Right kidney (tissue), 9 donors: ENCODE measurements at places on chromosomes 16 and 17.

GRCh38 chr16:2520784-2521531 lies 787 bp downstream of the AMDHD2 start:
- peak; percentile 23 for DNase-seq

DNA sequence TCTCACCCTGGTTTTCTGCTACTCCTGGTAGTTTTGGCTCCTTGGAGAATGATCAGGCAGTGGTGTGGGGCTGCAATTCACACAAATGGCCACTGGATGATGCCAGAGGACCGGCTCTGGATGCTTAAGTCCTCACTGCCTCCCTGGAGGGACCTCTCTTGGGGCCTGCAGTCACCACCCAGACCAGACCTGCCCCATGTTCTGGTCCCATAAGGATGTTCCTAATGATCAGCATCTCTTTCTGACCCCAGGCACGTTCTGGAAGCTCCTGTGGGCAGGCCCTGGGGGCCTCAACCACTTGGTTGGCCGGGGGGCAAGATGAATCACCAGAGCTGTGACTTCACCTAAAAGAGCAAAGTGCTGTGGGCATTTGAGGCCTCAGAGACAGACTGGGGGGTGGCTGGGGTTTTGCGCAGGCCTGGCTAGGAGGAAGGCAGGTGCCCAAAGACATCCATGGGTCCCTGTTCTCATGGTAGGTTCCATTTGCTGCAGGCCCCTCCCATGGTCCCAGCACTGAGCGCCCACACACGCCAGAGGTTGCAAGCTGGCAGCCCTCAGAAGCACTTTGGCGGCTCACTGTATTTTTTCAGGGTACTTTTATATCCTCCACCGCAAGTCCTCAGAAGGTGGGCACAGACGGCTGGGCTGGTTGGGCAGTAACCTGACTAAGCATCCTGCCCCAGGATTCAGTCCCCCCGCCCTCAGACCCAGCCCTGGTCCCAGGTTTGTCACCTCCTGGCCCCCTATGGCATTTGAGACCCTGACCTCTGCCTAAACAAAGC lies 53.2 kb downstream of the NT5M start:
- peak; percentile 61 for DNase-seq

- DNase-seq, result no peak
Observed at GRCh38 chr16:66474750-66475199, 47.7 kb downstream of the BEAN1 start.

GRCh38 chr17:27586203-27586721 lies 44.7 kb upstream of the LGALS9 start:
- DNase-seq, result no peak

DNA sequence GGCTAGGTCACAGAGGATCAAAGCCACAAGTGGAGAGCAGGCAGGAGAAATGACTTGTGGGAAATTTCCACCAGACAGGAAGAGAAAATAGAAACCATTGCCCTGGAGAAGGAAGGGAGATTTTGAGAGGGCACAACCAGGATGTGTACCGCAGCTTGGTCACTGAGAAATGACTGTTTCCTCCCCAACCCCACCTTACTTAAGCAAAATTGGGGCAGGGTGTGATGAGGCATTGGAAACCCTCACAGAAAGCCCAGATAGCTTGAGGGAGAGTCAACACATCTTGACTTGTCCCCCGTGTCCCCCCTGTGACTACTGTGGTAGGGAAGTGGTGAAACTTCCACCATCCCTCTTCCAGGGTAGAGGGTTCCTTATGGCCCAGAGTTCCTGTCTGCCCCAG lies 113.5 kb upstream of the FAM20A start:
- no peak for DNase-seq

DNA sequence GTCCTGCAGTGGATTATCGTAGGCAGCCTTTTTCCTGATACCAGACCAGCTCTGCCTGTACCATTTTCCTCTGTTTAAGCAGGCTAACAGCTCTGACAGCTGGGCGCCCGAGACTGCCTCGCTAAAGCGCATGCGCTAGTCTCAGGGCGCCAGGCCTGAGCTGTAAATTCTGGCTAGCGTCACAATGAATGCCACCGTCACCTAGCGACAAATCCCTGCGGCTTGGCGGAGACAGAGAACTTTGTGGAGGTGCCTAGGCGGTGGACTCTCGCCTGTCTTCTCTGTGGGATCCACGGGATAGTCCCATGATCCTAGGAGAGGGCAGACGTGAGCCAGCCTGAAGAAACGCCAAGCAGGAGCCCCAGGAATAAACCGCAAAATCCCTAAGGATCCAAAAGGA lies 573.9 kb downstream of the KCNJ18 start:
- DNase-seq, result no peak

DNA sequence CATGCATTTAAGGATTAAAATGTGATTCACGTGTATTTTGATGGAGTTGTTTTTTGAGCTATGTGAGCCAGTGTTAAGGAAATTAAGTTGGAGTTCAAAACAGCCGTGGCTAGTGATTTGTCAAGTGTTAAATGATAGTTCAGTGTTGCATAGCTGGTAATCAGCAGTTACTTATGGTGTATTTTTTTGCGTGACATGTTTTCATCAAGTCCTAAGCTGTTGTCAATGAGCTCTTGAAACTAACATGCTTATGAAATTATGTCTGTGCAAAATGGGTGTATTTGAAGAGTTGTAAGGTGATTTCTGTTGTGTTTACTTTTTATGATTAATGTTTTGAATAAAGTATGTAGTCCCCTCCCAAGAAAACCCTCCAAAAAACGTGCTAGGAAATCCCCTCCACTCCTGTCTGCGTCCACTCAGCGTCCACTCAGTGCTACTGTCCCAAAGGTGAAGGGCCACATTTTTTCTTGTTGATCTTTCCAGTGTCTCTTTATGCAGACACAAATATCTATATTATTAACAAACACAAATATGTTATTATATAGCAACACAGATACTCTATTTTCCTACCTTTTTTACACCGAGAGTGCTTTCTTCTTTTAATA lies 30.0 kb downstream of the USP10 start:
- DNase-seq, result no peak

DNA sequence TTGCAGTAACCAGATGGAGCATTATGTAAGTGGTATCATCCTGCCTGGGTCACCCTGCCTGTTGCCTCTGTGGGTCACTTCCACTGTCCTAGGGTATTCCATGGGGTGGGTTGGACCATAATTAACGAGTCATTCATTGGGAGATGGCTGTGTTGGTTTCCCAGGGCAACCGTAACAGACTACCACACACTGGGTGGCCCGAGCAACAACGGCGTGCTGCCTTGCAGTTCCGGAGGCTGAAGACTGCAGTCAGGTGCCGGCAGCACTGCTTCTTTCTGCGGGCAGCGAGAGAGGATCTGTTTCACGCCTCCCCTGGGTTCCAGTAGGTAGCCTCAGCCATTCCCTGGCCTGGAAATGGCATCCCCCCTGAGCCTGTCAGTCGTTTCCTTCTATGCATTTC lies 28.9 kb upstream of the CMIP start:
- DNase-seq, result no peak

GRCh38 chr17:76090517-76091129 lies 11.6 kb downstream of the ZACN start:
- DNase-seq, result no peak
